NCI-H2171 (cell line): ENCODE measurements at places on chromosomes 7 and 10.

GRCh38 chr7:142811154-142811737, 40.5 kb downstream of the PRSS2 start:
- DNase-seq, result peak; percentile 19

DNA sequence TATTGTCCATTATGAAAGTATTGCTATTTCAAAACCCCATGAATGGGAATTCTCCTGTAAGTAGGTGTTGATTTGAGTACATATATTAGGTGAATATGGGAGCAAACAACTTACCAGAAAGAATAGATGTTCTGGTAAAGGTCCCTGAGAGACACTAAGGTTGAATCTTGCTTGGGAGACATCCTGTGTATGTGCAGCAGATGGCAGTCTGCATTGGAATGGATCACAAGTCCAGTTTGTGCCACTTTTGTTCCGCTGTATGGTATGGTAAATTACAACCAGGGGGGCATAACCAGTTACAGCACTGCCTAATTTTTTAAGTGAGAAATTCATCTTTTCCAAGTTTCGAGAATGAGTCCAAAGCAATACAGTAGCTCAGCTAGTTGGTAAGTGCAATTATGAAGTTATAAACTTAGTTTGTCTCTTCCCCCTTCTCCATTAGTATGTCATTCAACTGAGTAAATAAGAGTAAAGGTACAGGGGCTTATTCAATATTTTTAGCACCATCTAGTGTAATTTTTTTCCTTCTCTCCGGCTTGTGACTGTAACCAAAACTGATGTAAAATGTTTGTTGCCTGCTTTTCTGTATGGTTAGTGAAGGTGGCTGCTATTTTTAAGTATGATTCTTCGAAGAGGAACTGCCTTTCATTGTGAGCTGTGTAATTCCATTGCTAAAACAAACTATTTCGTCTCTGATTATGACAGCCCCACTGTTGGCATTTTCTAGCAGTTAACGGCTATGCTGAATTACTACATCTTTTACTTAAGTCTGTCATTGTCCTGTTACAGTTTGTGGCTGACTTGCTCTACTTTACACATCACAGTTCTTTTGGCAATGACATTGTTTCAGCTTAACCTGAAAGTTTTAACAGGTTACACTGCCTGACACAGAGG, 2.8 kb downstream of the MCU start:
- no peak for DNase-seq

- DNase-seq, result peak; percentile 49
Measured at GRCh38 chr7:141844256-141844655, 3.0 kb upstream of the PRSS37 start.

DNA sequence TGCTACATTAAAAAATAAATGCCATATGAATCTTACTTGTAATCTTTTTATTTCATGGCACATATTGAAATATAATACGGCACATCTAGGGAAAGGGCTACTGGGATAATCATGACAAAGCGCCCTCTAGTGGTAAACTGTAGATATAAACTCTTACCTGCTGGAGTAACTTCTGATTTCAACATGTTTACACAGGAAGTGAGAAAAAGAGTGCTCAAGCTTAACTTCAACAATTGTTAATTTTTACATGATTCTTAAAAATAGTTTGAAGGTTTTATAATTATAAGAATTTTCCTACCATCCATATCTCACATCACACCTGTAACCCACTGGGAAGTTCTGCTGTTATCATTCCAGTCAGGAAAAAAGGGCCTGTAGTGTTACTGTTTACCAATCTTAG, 2.0 kb upstream of the HEPACAM2 start:
- peak; percentile 57 for DNase-seq

- DNase-seq, result no peak
Measured at GRCh38 chr10:86290933-86291615, 75.5 kb downstream of the GRID1 start.

DNA sequence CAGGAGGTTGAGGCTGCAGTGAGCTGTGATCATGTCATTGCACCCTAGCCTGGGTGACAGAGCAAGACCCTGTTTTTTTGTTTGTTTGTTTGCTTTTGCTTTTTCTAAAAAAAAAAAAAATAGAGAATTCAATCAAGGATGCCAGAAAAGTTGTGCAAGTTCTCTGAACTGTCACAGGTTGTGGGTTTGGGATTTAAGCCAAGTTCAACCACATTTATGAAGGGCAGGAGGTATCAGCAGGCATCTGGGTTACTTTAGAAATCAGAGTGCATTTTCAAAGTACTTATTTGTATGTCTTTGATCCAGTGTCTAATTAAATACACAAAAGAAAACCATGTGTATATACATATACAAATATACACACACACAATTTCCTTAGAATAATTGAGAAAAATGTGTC, 151.2 kb upstream of the MINDY3 start:
- DNase-seq, result no peak

- DNase-seq, result no peak
Measured at GRCh38 chr7:41277561-41277960, 425.3 kb downstream of the INHBA start.

GRCh38 chr7:30147223-30147622, 12.4 kb downstream of the MTURN start:
- no peak for DNase-seq

DNA sequence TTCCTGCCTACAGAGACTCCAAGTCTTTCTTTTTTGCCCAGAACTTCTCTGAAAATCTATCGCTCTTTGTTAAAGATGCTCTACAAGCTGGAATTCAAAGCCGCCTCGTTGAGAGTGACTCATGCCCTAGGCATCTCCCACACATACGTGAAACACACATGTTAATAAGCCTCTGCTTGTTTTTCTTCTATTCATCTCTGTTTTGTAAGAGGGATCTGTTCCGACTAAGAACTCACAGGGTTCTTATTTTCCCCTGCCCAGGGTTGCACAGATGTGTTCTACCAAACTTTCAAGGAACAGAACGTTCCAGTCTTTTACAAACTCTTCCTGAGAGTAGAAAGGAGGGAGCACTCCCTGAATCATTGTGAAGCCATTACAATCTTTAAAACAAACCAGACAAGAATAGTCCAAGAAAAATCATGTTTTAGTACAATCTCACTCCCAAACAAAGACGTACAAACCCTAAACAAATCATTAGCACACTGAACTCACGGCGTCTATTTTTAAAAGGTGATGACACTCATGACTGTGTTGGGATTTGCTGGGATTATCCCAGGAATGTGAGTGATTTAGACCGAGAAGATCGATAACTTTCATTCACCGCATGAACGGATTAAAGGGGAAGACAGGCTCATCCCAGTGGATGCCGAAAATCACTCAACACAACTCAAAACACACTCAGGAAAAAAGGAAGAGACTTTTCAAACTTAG, 55.3 kb upstream of the INPP5A start:
- DNase-seq, result no peak

GRCh38 chr7:152571068-152571467, 104.9 kb downstream of the XRCC2 start:
- peak; percentile 94 for DNase-seq

GRCh38 chr7:20826243-20826642, 39.6 kb upstream of the SP8 start:
- DNase-seq, result no peak

DNA sequence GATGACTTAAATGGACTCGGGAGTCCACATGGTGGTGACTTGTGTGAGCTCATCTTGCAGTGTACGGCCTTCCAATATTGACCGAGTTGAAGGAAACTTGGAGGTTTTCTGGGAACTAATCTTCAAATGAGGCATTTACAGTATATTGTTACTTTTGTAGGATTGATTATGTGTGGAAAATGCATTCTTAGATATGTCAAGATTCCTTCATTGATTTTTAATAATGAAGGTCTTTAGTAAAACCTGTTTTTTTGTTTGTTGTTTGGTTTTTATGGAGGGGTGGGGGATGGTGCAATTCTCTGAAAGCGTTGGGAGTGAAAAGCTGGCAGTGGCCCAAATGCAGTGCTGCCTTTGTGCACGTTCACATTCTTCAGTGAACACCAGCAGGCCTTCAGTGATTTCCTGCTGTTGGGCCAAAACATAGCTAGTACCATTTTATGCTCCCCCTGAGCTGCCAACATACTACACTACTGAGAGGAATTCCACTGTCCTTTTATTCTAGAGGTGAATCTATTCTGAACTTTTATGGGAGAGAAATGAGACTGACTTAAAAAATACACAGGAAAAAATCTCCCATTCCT, 50.4 kb downstream of the CCNY start:
- no peak for DNase-seq

- DNase-seq, result no peak
Measured at GRCh38 chr10:436013-436697, 253.3 kb downstream of the DIP2C start.
